ENCODE measurements at places on chromosomes 4 and X. TPM values are rescaled to one million over a fixed set of nuclear protein-coding genes. Genes with fewer than 3 reads are reported as not detected.

- DNase-seq = peak; percentile 59
Observed at GRCh38 chr4:143343276-143343831, 6.7 kb downstream of the GAB1 start.

DNA sequence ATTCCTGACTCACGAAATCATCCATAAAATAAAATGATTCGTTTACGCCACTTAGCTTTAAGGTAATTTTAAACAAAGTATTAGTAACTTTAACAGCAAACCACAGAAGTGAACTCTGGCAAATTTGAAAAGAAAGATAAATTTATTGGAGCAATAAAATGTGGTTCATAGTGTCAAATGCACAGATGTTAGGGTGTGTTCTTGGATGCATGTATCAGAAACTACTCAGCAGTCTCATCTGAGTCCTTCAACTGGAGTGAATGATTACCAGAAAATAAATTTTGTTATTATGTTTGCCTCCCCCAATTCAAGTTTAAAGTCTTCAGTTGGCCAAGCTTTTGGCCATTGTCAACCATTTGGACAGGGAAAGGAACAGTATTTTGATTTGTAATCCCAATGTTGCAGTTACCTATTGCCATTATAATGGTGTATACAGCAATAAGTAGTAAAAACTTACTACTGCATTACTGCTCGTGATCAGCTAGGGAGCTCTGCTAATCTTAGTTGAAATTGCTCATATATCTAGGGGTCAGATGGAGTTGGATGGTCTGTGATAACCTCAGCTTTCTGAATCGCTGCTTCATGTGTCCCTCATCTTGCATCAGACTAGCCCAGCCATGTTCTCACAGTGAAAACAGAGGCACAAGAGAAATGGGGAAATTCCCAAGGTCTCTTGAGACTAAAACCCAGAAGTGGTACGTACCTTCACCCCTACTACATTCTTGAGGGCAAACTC is 254.6 kb upstream of the KCNIP4 start:
- DNase-seq = no peak

GRCh38 chr4:81756973-81757372 is 285.3 kb upstream of the RASGEF1B start:
- no peak for DNase-seq

GRCh38 chrX:153226344-153227185 is 47.5 kb downstream of the MAGEA1 start:
- peak; percentile 98 for DNase-seq

DNA sequence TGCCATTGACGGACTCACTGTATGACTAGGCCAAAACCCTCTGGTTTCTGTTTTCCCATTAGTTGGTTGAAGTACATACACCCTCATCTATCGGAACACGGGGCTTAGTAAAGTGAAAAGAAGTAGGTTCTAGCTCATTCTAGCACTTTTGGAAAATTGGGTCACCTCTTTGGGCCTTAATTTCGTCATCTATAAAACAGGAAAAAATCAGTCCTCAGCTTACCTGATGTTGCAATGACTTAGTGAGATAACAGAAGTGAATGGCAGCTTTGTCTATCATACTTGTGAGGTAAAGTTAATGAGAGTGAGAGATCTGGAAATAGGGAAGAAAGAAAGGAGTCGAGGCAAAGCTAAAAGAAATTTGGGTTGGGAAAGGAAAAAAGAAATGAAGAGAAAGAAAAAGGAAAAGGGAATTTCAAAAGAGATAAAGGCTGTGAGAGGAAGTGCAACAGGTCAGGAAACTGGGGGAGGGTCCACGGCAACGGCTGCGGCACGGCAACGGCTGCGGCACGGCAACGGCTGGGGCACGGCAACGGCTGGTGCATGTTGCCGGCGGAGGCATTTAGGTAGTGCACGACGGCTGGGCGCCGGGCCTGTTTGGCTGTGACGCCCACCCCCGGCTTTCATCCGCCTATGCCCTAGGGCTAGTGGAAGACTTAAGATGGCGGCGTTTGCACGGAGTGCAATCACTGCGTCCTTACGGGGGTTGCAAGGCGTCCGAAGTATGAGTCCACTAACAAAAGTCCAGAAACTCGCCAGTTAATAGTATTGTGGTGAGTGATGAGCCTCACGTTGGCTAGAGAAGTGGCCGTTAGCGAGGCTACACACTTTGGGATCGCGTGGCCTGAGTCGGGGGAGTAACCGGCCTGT is 360.1 kb upstream of the ZCCHC13 start:
- DNase-seq = peak; percentile 90

DNA sequence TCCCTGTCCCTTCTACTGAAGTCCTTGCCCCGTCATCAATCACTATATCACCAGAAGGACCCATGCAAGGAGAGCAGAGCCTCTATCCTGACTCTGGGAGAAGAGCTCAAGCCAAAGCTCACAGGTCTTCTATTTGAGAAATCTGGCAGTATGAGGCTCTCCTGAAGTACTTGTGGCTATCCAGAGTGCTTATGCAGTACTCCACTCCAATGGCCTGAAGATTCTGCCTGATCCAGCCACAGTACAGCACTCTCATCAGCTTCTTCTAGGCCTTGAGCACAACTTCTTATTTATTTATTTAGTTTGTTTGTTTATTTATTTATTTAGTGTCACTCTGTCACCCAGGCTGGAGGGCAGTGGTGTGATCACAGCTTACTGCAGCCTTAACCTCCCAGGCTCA is 13.0 kb downstream of the USP26 start:
- no peak for DNase-seq

- no peak for DNase-seq
Observed at GRCh38 chr4:141179474-141180373, 41.0 kb upstream of the ZNF330 start.

DNA sequence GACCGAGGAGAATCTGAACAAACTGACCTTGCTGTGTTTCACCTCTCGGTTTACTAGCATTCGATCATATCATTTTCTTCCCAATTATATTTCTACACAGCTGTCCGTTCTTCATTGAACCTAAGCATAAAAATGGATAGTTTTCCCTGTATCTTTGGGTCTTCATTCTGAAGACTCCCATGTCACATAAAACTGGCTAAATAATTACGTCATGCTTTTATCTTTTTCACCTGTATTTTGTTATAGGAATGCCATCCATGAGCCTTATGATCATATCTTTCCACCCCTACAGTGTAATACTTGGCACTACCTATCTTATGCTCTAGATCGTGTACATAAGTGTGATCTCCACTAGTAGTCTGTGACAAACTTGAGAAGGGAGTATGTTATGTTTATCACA is 456.1 kb downstream of the FGF13 start:
- no peak for DNase-seq

DNA sequence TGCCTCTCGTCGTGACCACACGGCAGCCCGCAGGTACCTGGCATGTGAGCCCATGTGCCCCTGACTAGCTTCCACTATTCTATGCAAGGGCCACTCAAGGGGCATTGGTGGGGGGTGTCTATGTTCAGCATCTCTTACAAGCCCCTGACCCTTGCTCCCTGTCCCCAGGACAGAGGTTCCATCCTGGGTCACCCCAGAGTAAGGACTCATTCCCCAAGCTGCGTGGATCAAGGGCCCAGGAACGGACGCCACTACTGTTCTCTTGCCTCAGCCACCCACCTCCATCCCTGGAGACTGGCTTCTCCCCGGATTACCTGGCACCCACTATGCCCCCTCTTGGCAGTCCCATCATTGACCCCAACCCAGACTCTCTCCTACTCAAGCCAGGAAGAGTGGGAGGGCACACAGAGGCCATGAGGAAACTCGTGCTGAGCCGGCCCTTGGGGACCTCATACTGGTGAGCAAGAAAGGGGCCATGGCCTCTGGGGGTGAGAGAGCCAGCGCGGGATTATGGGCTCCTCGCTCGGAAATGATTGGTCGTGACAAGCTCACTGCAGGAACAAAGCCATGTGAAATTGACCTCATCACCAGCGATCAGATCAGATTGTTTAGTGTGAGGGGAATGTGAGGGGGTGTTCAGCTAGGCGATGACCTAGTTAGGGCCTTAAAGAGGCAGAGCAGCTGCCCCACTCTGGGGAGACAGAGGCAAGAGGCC is 50.1 kb upstream of the PJA1 start:
- no peak for DNase-seq

DNA sequence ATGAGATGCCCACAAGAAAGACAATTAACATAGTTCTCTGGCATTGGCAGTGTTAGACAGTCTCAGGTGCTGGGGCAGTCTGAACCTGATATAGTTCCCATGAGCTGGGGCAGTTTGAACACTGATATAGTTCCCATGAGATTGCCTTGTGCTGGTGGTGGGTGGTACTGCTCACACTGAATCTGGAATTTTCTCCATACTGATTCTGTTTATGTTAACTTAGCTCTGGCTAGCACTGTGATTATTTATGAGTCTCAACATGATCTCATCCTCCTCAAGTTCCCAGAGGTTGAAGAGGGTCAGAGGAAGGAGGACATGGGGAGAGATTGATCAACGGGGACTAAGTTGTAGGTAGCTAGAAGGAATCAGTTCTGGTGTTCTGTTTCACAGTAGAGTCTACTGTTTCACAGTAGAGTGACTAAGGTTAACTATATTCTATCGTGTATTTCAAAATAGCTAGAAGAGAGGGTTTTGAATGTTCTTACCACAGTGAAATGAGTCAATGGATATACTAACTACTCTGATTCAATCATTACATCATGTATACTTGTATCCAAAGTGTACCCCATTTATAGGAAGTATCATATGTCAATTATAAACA is 379.9 kb downstream of the ADAM29 start:
- no peak for DNase-seq

- no peak for DNase-seq
Observed at GRCh38 chrX:63718010-63718694, 66.9 kb downstream of the ARHGEF9 start.

DNA sequence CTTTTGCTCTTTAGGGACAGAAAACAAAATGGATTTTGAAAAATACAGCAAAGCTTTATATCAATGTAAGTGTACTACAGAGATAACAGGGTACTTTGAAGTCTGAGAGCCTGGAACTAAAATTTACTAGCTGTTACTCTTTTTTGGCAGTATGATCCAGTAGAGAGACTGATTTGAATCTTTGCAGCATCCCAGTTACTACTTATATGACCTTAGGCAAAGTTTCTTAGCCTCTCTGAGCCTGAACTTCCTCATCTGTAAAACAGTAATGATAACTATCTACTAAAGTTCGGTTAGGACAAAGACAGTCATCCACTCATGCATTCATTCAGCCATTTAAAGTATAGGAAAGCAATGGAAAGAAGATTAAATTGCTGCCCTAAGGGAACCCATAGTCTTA is 10.1 kb downstream of the BRWD3 start:
- no peak for DNase-seq

- DNase-seq = no peak
Observed at GRCh38 chr4:180465364-180465763, 1777.8 kb upstream of the TENM3 start.

GRCh38 chr4:43224559-43224958 is 332.0 kb downstream of the GRXCR1 start:
- DNase-seq = no peak

GRCh38 chrX:110877326-110877725 is 81.7 kb upstream of the CHRDL1 start:
- no peak for DNase-seq

GRCh38 chrX:40474205-40474626 is 106.6 kb upstream of the ATP6AP2 start:
- peak; percentile 85 for DNase-seq

GRCh38 chr4:145564540-145564939 is 54.6 kb upstream of the MMAA start:
- peak; percentile 23 for DNase-seq

The SCD5 gene
- polyA plus RNA-seq = 0.85 TPM

The SYP gene
- 2.5 TPM for polyA plus RNA-seq

The SORCS2 gene
- polyA plus RNA-seq = 0.47 TPM

The GYPB gene
- not detected for polyA plus RNA-seq

The POLR2B gene
- 51.9 TPM for polyA plus RNA-seq

The TCEAL6 gene
- polyA plus RNA-seq = 1.2 TPM

The CCDC158 gene
- 0.27 TPM for polyA plus RNA-seq

Measured in GM23338 (cell line).